A549 treated with GW870086 at 1 μM for 4 hours (cell line): ENCODE measurements at places on chromosomes 13 and 19. TPM values are rescaled to one million over a fixed set of nuclear protein-coding genes. Genes with fewer than 3 reads are reported as not detected.

ZFP82 gene
- 1.6 to 2.2 TPM (median 1.9 TPM) in 5 replicates for total RNA-seq

COX7A1 gene
- not detected in 5 replicates for total RNA-seq

SH2D3A gene
- 17.4 to 19.4 TPM (median 18.3 TPM) in 5 replicates for total RNA-seq

MAP2K2 gene
- total RNA-seq = 118 to 168 TPM (median 160 TPM) in 5 replicates

EDNRB gene
- total RNA-seq = 0.38 TPM in 1 of 5 replicates, not detected in the others

FAM32A gene
- 92.9 to 102 TPM (median 95.9 TPM) in 5 replicates for total RNA-seq

DLL3 gene
- 8.3 to 11.1 TPM (median 10.1 TPM) in 5 replicates for total RNA-seq

NCR1 gene
- not detected in 5 replicates for total RNA-seq

ANKLE1 gene
- 0.27 to 0.64 TPM (median 0.52 TPM) in 5 replicates for total RNA-seq

ATXN8OS gene
- total RNA-seq = not detected in 5 replicates

PLK5 gene
- total RNA-seq = not detected in 5 replicates

ZNF547 gene
- total RNA-seq = 1.4 to 2.2 TPM (median 1.7 TPM) in 5 replicates

GGACT gene
- total RNA-seq = 3.1 to 5.8 TPM (median 3.4 TPM) in 5 replicates

ARID3A gene
- total RNA-seq = 3.3 to 7.1 TPM (median 5.4 TPM) in 5 replicates

ZNF136 gene
- 1.2 to 2.5 TPM (median 1.6 TPM) in 5 replicates for total RNA-seq

KLK3 gene
- 0.17 TPM in 1 of 5 replicates, not detected in the others for total RNA-seq

NAT14 gene
- 34.8 to 57.0 TPM (median 55.0 TPM) in 5 replicates for total RNA-seq

MARCHF2 gene
- total RNA-seq = 15.0 to 20.6 TPM (median 16.6 TPM) in 5 replicates

ERFL gene
- 0.23 to 0.35 TPM (median 0.29 TPM) in 5 replicates for total RNA-seq

GTF3A gene
- total RNA-seq = 84.9 to 103 TPM (median 99.9 TPM) in 5 replicates

FGF22 gene
- total RNA-seq = 0.32 to 0.79 TPM (median 0.67 TPM) in 5 replicates

SHISA2 gene
- not detected in 5 replicates for total RNA-seq

PTH2 gene
- 0.46 TPM in 1 of 5 replicates, not detected in the others for total RNA-seq
